NCI-H2081 treated with DMSO at 0.1 percent for 48 hours (cell line): ENCODE measurements at places on chromosomes 7 and 10.

- DNase-seq = no peak
Observed at GRCh38 chr7:46908770-46909169, 673.1 kb downstream of the TNS3 start.

DNA sequence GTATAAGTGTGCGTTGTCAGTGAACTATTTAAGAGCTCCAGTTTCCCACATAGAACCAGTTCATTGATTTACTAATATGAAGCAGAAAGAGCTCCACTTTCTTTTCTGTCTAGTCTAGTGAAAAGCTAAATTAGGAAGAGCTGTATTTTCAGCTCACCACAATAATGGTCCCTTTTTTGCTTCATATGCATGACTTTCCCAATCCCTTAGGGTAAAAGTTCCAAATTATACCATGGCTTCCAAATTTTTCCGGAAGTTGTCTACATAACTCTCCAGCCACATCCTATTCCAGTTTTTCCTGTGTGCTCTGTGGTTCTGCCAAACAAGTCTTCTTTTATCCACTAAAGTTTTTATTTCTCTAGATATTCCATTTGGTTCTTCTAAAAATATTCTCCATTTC is 685.2 kb downstream of the REEP3 start:
- no peak for DNase-seq

DNA sequence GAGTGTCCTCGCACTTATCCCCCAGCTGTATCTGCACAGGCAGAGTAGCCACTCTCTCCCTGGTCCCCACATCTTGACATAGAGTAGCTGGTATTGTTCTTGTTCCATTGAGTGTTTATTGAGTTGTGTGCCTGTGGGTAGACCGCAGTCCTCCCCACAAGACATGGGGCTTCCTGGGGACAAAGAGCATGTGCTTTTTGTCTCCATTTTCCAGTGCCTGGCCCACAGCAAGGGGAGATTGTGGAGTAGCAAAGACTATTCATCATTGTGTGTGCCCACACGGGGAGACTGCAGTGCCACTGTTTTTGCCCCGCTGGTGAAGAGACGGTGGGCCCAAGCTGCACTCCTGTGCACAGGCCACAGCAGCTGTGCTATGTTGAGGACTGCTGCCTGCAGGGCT is 63.5 kb downstream of the FRMPD2 start:
- no peak for DNase-seq

GRCh38 chr7:116834815-116835504 is 27.4 kb upstream of the CAPZA2 start:
- DNase-seq = no peak

DNA sequence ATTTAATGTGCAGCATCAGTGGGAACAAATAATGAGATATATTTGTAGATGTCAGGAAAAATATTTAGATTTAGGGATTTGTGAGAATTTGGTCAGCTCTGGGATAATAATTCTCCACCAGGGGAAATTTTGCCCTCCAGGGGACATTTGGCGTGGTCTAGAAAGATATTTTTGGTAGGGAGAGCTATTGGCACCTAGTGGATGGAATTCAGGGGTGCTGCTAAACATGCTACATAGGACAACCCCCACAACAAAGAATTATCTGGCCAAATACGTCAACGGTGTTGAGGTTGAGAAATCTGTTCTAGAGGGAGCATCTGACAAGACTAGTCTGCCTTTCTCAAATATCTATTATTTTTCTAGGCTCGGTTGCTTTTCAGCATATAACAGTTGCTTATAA is 2.1 kb downstream of the ADK start:
- no peak for DNase-seq

DNA sequence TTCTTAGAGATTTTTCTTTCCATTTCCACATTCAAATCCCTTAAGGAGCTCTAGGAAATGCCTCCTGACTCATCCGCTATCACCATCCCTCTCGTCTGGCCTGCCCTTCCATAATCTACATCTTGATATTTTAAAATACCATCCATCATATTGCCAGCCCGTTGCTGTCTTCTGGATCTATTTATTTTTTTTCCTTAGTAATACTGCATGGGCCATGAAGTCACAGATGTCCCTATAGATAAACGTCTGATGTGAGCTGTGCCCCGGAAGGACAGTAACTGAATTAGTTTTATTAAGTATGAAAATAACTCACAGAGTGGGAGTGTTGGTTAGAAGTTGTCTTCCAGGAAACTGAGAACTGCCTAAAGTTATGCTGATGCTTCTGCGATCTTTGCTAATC is 76.2 kb downstream of the KLF6 start:
- DNase-seq = no peak

- DNase-seq = no peak
Observed at GRCh38 chr7:38760226-38760625, 129.1 kb upstream of the AMPH start.

DNA sequence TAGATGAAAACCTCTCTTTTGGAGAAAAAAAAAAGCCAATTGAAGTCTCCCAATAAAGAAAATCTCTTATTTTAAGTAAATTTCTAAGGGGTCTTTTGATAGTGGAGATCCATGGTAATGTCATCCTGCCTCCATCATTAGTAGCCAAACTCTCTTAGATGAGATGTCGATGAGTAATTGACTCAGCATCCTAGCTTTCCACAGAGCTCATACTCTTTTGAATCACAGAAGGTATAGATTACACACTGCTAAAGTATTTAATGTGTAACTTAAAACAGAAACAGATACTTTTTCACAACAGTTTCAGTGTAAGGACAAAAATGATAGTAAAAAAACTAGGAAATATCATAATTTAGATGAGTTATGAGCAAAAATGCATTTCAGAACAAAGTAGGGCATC is 19.4 kb downstream of the MAGI2 start:
- DNase-seq = no peak
